Mucosa of descending colon (tissue), 3 donors: ENCODE measurements at places on chromosomes 12 and 14. TPM values are rescaled to one million over a fixed set of nuclear protein-coding genes. Genes with fewer than 3 reads are reported as not detected.

Gene TMEM52B
- total RNA-seq: 0.10 TPM

Gene MYH6
- 1.4 TPM for total RNA-seq

Gene PTPRO
- 11.0 TPM for total RNA-seq

Gene C14orf180
- total RNA-seq: 0.54 TPM

Gene PRORP
- 30.7 TPM for total RNA-seq

Gene TAS2R50
- total RNA-seq: 3.7 TPM

Gene HOXC11
- total RNA-seq: not detected

Gene FAR2
- 72.2 TPM for total RNA-seq

GRCh38 chr12:88844426-88844825, 264.2 kb upstream of the KITLG start:
- DNase-seq: no peak

DNA sequence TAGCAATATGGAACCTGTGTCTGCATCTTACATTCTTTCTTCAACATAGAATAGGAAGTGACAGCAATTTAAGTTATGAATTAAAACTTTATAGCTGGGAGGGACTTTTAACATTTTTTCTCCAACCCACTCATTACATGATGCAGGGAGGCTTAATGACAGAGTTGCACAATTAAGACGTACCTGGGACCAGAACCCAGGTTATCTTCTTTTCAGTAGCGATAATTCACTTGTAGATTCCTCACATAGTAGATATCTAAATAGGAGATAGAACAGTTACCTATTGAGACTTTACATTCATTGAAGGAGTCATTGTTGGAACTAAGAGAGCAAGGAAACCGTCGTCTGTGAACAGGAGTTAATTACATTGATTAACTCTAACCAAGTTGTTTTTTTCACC, 5.1 kb downstream of the SRGAP1 start:
- no peak for DNase-seq

- DNase-seq: peak; percentile 1
These were observed 127.0 kb upstream of the RPH3A start for GRCh38 chr12:112664569-112664968.

- DNase-seq: no peak
These were observed 13.0 kb downstream of the ZBTB39 start for GRCh38 chr12:56993346-56993745.

GRCh38 chr14:51283402-51284085, 43.5 kb downstream of the TMX1 start:
- no peak for DNase-seq

- no peak for DNase-seq
These were observed 17.4 kb downstream of the VASH1 start for GRCh38 chr14:76778546-76779215.

DNA sequence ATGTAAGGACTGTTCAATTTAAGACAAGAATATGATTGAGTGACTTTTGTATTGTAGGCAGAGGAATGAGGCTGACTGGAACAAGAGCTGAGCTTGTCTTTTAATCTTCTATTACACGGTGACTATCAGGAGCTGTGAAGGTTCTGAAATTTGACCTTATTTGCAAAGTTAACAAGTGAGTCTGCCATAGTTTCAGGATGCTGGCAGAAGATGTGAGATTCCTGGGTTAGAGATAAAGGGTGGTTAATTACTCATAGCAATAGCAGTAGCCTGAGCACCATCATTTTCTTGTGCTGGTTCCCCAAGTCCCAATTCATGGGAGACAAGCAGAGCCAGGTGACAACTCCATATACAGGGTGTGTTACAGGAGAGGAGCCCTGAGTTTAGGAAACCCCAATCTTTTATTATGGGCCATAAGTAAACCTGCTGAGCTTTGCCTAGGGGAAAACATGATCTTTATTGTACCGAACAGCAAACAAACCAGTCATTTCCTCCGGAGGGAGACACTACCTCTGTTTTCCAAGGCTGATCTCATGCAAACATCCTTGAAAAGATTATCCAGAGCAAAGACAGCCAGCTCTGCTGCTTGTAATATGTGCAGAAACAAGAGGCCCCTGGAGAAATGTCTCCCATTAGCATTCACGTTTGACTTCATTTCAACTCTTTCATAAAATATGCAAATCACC, 51.7 kb upstream of the DDX11 start:
- no peak for DNase-seq

- DNase-seq: no peak
These were observed 8.0 kb downstream of the AQP6 start for GRCh38 chr12:49980501-49981349.

- no peak for DNase-seq
These were observed 22.2 kb downstream of the FCF1 start for GRCh38 chr14:74735125-74735524.

- DNase-seq: no peak
These were observed 20.1 kb downstream of the ERC1 start for GRCh38 chr12:1011091-1011490.

GRCh38 chr14:24241829-24242443, 487 bp downstream of the TINF2 start:
- DNase-seq: peak; percentile 94

DNA sequence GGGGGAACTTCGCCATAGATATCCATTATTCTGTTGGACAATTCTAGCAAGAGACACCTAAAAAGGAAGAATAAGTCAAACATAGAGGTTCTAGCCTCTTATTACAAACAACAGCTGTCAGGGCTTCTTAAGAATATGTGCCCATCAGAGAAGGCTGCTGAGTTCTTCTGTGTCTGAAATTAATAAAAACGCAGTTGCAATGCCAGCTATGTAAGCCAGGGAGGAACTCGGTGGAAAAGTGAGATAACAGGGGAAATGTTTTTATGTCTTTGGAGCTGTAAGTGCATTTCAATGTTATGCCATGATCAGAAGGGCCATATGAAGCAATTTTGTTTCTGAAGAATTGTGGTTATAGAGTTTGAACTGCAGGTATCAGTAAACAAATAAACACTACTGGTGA, 95.0 kb downstream of the SYT1 start:
- no peak for DNase-seq

DNA sequence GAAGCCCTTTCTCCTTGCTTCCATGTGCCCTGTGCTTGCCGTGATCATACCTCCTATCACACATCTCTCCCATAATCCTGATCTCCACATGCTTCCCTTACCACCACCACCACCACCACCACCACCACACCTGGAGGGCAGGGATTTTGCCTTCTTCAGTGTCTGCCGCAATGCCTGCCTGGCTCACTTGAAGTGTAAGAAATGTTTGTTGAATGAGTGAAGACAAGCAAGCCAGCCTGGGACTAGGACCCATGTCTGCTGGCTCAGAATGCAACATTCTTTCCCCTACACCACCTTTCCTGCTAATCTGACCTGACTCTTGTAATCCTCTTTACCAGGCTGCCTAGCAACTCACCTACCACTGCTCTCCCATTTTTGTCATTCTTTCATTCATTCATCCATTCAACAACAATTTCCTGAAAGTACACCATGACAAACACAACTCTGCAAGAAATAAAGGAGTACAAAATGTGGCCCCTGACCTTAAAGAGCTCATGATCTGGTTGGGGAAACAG, 3.5 kb upstream of the NID2 start:
- no peak for DNase-seq

- DNase-seq: peak; percentile 67
These were observed 228.1 kb upstream of the AMIGO2 start for GRCh38 chr12:47307680-47308399.

DNA sequence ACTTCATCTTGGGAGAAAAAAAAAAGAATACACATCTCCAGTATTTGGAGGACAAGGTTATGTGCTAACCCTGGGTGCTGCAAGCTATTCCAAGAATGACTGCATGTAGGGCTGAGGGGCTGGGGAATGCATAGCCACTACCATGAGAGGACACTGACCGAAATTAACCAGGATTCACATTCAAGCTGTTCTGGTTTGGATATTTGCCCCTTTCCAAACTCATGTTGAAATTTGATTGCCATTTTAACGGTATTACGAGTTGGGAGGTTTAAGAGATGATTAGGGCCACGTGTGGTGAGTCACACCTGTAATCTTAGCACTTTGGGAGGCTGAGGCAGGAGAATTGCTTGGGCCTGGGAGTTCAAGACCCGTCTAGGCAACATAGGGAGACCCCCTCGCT, 18.5 kb upstream of the MARK3 start:
- DNase-seq: no peak

DNA sequence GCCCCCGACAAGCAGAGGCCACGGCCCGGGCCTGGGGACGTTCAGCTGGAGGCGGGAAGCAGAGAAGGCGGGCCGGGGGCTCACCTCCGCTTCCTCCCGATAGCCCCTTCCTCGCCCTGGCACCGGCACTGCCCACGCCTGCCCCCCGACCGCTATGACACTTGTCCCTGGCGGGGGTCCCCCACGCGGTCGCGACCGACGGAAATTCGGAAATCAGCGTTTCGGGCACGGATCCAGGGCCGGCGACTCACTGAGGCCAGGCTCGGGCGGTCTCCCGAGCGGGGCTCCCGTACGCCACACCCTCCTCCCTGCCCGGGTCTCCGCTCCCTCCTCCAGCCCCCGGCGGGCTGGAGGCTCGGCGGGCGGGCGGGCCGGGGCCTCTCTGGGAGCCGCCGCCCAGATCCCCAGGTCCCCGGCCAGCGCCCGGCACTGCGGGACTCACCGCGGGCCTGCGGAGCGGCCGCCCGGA, 581 bp downstream of the PITPNM2 start:
- peak; percentile 69 for DNase-seq

- no peak for DNase-seq
These were observed 282.8 kb downstream of the EGLN3 start for GRCh38 chr14:33668066-33668465.

DNA sequence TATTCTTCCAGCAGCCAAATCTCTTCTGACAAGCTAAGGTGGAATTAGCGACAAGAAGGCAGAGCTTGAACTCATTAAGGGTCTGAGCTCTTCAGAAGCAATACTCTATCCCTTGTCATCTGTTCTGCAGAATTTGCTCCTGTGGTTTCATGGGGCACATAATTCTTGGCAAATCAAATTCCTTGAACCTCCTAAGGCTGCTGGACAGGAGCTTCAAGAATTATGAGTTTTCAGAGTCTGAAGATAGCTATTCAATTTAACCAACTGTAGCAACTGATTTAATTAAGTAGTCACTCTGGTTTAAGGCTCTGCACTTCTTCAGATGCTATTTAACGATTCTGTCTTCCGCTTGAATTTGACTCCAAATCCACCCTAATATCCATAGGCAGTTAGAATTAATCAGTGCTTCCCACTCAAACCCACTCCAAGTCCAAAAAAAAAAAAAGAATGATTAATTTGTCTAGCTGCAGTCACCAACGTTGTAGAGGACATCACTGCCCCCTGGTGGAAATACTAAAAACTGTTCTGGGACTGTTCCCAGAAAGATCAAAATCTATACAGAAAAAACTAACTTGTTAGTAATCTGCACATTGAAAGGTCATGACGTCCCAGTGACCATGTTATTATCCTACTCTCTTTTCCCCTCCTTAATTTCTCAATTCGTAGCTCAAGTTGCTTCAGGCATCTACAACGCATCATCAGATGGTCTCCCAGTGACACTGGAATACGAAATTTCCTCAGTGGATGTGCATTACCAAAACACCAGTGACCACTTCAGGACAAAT, 169.9 kb downstream of the KIF21A start:
- no peak for DNase-seq

GRCh38 chr12:7351177-7351576, 47.3 kb downstream of the ACSM4 start:
- DNase-seq: no peak

DNA sequence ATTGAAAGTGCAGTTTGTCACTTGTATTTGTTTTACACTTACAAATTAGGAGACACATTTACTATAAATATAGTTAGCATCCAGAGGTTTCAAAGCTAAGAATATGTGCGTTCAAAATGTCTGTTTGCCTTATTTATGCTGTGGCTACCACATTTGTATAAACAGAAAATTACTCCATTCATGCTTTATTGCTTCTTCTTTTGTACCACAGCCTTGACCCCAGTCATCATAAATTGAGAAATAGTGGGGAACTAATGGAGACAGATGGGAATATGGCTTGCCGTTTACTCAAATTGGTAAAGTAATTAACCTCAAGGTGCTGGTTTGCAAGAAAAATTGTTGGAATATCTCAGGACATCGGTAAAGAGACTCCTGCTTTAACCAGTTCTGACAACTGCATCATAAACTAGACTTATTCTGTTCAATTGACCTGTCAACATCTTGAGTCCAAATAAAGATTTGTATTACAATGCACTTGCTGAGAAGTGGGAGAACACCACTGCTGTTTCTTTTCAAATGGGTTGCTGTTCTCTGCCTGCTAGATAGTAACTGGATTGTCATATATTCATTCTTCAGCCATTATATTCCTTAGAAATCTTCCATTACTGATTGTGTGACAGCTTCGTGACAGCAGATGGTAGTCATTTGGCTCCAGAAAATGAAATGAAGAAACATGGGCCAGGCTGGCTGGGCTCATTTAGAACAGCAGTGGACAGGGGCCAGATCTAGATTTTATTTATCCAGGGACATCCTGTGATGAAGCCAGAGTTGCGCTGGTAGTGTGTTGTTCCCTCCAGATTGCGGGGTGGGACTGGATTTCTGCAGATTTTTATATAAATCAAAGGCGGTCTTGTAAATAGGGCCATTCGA, 354.4 kb downstream of the EGLN3 start:
- no peak for DNase-seq

- peak; percentile 77 for DNase-seq
These were observed 2.5 kb upstream of the TEP1 start for GRCh38 chr14:20415782-20416206.

DNA sequence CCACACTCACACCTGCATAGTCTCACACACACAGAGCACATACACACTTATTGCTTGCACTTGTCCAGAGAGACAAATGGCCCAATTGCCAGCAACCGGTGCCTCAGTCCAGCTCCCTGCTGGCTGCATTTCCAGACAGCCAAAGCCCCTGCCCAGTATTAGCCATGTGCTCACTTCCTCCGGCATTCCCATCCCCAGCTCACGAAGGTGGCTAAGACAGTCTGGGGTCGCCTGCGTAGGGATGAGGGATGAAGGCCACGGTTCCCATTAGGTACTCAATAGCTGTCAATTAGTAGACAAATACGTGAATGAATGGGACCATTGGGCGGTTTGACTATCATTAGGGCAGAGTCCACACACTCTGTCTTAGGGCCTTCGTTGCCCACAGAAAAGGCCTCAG, 146.8 kb upstream of the EGLN3 start:
- DNase-seq: no peak

- no peak for DNase-seq
These were observed 166.7 kb upstream of the PWP1 start for GRCh38 chr12:107518868-107519267.

- no peak for DNase-seq
These were observed 184.5 kb upstream of the DAAM1 start for GRCh38 chr14:59004012-59004411.

GRCh38 chr12:85834378-85834777, 1.8 kb downstream of the RASSF9 start:
- no peak for DNase-seq
